ENCODE measurements at places on chromosomes 4 and X. TPM values are rescaled to one million over a fixed set of nuclear protein-coding genes. Genes with fewer than 3 reads are reported as not detected.

Gene RADX
- 11.8 TPM for total RNA-seq

- DNase-seq, result no peak
These were observed 1042.3 kb downstream of the FSTL5 start for GRCh38 chr4:161121451-161121850.

DNA sequence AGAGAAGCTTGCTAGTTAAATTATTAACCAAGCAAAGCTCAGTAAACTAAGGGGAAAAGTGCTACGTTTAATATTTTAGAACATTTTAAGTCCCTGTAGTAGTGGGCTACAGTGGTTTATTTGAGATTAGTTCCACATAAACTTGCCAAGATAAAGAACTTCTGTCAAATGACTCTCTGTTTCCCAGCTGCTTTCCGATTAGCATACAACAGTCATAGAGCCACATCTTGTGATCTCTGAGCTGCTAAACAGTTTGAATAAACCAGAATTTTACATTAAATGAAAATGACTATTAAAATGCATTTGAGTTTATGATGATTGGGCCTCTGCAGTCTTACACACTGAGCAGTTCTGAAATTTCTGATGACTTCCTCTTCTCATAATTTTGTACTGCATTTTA is 568.5 kb downstream of the IQCM start:
- DNase-seq, result no peak

DNA sequence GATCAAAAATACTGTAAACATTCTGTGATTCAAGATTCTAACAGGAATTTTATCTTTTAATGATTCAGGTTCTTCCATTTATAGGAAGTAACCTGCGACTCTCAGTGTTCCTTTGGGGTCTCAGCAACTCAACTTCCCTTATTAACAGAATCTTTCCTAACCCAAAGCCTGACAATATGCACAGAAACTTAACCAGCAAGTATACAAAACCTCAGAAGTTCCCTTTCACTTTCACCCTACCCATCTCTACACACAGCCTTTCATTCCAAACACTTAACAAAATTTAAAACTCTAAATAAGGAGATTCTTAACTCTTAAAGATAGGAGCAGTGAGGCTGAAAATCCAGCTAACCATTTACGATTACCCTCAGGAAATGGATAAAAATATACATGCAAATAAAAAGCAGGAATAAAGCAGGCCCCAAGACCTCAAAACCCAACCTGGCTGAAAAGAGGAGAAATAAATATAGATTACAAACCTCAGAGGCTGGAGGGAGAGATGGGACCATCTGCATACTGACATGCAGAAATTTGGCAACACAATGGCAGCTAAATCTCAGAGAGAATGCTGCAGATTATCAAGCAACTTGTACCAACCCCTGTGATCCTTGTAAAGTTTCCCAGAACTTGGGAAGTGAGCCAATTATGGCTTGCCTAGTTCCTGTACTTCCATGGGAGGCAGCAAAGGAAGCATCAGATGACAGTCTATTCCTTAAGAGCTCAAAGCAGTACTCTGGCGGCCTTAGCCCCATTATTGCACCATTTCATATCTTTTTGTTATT is 101.0 kb downstream of the ATP11C start:
- DNase-seq, result no peak

- no peak for DNase-seq
These were observed 6.1 kb upstream of the IGFBP7 start for GRCh38 chr4:57116245-57116644.

DNA sequence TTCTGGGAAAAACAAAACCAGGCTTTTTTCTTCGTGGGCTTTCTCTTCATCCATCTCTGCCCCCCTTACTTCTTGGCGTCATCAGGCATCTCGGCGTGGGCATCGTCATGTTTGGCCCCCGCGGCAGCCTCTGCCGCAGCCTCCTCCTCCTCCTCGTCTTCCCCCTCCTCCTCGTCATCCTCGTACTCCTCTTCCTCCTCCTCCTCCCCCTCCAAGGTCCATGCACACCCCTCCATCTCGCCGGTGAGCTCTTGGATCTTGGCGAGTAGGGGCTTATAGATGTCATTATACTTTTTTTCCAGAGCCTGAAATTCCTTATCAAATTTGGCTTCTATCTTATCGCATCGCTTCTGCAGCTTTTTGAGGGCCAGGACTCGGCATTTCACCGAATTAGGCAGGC is 488 bp downstream of the NAP1L5 start:
- DNase-seq, result peak; percentile 21

DNA sequence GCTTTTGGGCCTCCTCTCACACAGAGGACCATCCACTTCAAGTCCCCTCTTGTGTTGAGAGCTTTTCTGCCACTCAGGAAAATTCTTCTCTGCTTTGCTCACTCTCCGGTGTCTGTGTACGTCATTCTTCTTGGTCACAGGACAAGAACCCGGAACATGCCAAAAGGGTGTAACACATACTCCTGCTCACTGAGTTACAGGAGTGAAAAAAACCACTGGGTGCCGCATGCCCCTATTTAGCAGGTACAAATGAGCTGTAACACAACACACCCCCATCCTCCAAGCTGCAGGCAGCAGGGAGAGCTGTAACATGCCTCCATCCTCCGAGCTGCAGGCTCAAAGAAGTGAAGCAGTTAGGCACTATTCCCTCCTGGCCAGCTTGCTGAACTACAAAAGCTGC is 13.0 kb upstream of the CXCL2 start:
- no peak for DNase-seq

Data from activated CD4-positive, alpha-beta memory T cell treated with anti-CD3 and anti-CD28 coated beads for 36 hours (primary cell).